Effector memory CD4-positive, alpha-beta T cell (primary cell): ENCODE measurements at places on chromosomes 2 and 18.
A peak's percentile ranks its signal among the peaks of the same experiment; 100 is the strongest.

GRCh38 chr2:189440644-189440946 lies 679 bp upstream of the WDR75 start:
- no peaks in the 10 kb centered on the region for H3K36me3 ChIP-seq
- H3K27me3 ChIP-seq, result no peaks in the 10 kb centered on the region
- H3K4me1 ChIP-seq, result peaks cover 7% of the 10 kb centered on the region
- peak overlapping the region; percentile 92 for H3K27ac ChIP-seq

GRCh38 chr18:45540125-45540524 lies 75.2 kb upstream of the SLC14A2 start:
- H3K4me3 ChIP-seq, result no peak overlapping the region
- no peak overlapping the region for H3K27ac ChIP-seq
- H3K36me3 ChIP-seq, result no peaks in the 10 kb centered on the region
- no peak for DNase-seq

DNA sequence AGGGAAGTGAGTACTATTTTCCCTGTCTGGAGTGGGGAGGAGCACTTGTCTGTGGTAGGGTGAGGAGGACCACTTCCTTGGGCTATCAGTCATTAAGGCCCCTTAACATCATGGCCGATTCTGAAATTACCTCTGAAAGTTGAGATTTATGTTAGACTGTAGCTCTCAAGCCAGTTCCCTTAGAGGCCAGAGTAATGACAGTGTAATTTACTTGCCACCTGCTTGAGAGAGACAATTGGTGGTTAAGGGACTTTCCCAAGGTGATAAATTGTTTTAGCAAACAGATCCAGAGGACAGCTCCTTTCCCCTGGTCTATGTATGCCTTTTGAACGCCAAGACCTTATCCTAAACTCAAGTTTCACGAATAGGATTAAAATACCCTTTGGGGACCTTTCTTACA lies 56.1 kb downstream of the NEDD4L start:
- no peak for DNase-seq
- no peaks in the 10 kb centered on the region for H3K4me1 ChIP-seq
- no peak overlapping the region for H3K4me3 ChIP-seq
- H3K27me3 ChIP-seq, result no peaks in the 10 kb centered on the region
- no peaks in the 10 kb centered on the region for H3K36me3 ChIP-seq

DNA sequence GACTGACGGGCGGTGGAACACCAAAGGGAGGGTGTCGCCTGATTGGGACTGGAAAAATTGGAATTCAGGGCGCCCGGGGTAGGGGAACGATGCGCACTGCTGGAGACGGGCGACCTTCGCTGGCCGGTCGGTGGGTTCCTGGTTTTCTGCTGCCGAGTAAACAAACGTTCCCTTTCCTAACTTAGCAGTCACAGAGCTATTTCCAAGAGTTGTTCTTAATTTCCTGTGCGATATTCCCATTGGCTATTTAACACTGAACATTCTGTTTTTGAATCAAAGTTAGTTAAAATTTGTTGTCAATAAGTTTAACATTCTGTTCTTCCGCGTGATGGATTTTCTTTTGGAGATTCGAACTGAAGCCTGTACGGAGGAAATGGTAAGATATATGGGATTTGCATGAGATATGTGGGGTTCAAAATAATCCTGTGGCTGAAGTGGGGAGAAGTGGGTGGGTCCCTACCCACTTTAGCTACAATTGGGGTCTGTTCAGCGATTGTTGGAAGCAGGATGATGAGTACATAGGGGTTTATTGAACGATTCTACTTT lies 862 bp downstream of the C18orf54 start:
- H3K4me1 ChIP-seq, result no peaks in the 10 kb centered on the region
- peak overlapping the region; percentile 59 for H3K27ac ChIP-seq
- DNase-seq, result no peak
- H3K27me3 ChIP-seq, result no peaks in the 10 kb centered on the region
- H3K36me3 ChIP-seq, result no peaks in the 10 kb centered on the region

GRCh38 chr2:176567361-176567760 lies 298.1 kb downstream of the MTX2 start:
- no peak overlapping the region for H3K4me3 ChIP-seq
- no peak overlapping the region for H3K27ac ChIP-seq
- no peaks in the 10 kb centered on the region for H3K4me1 ChIP-seq
- H3K27me3 ChIP-seq, result no peaks in the 10 kb centered on the region

GRCh38 chr2:31957354-31958139 lies 53.3 kb downstream of the MEMO1 start:
- H3K27ac ChIP-seq, result no peak overlapping the region
- H3K36me3 ChIP-seq, result no peaks in the 10 kb centered on the region
- no peak for DNase-seq
- H3K4me1 ChIP-seq, result peaks cover 9% of the 10 kb centered on the region
- H3K27me3 ChIP-seq, result no peaks in the 10 kb centered on the region
- no peak overlapping the region for H3K4me3 ChIP-seq

DNA sequence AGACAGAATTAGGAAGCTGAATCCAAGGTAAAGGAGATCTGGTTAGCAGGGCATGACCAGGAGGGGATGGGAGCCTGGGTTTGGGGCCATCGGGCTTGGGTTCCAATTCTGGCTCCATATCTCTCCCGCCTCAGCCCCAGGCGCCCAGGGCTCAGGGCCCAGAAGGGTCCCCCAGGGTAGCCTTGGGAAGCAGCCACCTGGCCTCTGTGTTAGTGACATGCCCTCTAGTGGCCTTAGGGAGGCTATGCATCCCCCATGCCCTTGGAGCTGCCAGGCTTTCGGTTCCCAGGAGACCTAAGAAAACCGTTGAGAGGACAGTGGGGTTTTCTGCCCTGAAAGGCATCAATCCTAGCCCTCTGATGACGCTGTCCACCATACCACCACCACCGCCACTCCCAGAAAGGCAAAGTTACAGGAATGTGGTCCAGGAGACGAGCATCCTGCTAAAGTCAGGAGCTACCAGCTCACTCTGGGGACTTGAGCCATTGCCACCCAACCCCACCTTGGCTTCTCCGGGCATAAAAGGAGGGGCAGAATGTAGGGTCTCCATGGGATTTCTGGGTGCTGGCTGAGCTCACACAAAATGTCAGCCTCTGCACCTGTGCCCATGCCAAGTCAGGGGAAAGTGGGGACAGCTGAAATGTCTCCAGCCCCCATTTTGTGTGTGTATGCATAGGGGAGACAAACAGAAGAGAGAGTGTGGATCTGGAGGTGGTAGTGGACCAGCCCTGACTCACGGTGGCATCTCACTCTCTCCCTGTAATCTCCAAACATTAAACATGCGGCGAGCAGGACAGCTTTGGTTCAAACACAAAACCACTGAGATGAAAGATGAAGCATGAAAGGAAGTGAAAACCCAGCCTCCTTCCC lies 56.5 kb downstream of the EMX1 start:
- no peak overlapping the region for H3K4me3 ChIP-seq
- no peak overlapping the region for H3K27ac ChIP-seq
- H3K4me1 ChIP-seq, result no peaks in the 10 kb centered on the region
- no peak for DNase-seq
- H3K36me3 ChIP-seq, result no peaks in the 10 kb centered on the region
- no peaks in the 10 kb centered on the region for H3K27me3 ChIP-seq

DNA sequence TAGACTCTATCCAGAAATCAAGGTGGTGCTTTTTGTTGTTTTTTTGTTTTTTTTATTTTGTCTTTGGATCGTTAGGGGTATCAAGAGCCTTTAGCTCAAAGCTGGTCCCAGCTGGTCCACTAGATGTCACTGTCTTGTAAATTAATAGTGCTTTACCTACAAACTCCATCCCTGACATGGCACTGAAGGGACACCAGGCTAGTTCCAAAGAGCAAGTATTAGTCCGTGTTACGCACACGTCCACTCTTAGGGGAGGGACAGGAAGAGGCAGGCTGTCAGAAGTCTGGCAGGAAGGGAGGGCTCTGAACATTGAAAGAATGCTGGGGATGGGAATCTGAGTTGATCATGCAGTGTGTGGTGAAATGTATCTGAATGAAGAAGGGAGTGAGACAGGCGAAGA lies 85.9 kb upstream of the CCBE1 start:
- DNase-seq, result no peak
- no peaks in the 10 kb centered on the region for H3K4me1 ChIP-seq
- no peak overlapping the region for H3K27ac ChIP-seq
- H3K36me3 ChIP-seq, result no peaks in the 10 kb centered on the region
- H3K4me3 ChIP-seq, result no peak overlapping the region

- DNase-seq, result no peak
- H3K27me3 ChIP-seq, result no peaks in the 10 kb centered on the region
- no peak overlapping the region for H3K27ac ChIP-seq
- no peaks in the 10 kb centered on the region for H3K36me3 ChIP-seq
Observed at GRCh38 chr2:151111599-151112278, 149.9 kb downstream of the RBM43 start.

DNA sequence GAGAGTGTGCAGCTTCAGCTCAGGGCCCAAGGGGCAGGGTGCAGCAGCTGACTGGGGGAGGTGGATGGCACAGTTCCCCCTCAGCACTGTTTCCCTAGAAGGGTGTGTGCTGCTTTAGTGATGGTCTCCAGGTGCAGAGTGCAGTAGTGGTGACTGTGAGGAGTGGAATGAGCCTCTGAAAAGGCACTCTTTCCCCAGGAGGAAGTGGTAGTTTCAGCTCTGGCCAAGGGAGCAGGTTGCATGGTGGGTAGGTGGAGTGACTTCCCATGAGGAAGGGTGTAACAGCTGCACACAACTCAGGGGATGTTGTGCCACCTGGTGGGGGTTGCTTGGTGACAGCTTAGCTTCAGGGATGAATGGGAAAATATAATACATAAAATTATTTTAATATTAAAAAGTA lies 251.5 kb upstream of the NXPH2 start:
- no peak for DNase-seq
- no peak overlapping the region for H3K4me3 ChIP-seq
- H3K27ac ChIP-seq, result no peak overlapping the region
- H3K36me3 ChIP-seq, result no peaks in the 10 kb centered on the region
- H3K27me3 ChIP-seq, result no peaks in the 10 kb centered on the region

- no peak overlapping the region for H3K4me3 ChIP-seq
- H3K27me3 ChIP-seq, result no peaks in the 10 kb centered on the region
- H3K36me3 ChIP-seq, result no peaks in the 10 kb centered on the region
- DNase-seq, result no peak
- no peak overlapping the region for H3K27ac ChIP-seq
Observed at GRCh38 chr2:70850925-70851324, 15.3 kb upstream of the CD207 start.

GRCh38 chr2:207157162-207157481 lies 8.6 kb downstream of the KLF7 start:
- no peak overlapping the region for H3K4me3 ChIP-seq
- H3K36me3 ChIP-seq, result no peaks in the 10 kb centered on the region
- H3K4me1 ChIP-seq, result peaks cover 22% of the 10 kb centered on the region
- DNase-seq, result no peak

GRCh38 chr2:181036445-181036844 lies 56.0 kb downstream of the UBE2E3 start:
- no peak for DNase-seq
- no peak overlapping the region for H3K27ac ChIP-seq
- no peaks in the 10 kb centered on the region for H3K27me3 ChIP-seq
- H3K36me3 ChIP-seq, result no peaks in the 10 kb centered on the region

DNA sequence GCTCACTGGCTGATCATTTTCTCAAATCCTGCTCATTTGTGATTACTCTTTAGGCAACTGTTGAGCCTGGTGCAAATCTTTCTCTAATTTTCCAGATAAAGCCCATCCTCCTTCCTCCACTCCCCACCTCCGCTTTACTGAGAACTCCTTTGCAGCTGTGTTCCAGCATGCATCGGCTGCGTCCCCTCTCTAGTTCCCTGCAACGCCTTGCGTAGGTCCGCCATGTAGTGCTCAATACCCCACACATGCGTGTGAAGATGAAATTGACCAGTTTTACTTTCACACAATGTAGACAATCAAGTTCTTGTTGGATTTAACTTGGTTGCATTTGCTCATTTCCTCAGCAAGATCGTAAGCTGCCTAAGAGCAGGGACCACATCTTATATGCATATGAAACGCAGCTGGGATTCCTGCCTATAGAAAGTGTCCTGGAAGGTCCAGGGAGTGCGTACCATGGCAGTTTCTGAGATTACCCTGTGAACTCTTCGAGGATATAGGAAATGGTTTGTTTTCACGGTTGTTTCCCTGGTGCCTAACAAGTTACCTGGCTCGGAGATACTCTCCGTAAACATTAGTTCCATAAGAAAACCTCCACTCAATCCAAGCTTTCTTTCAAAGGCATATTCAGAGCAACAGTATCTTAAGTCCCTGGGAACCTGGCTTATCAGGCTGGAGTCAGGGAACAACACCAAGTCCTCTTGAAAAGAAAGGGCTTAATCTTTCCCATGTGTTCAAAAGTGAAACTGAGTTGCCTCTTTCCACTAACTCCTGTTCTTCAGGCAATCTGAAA lies 766.4 kb upstream of the ID2 start:
- no peaks in the 10 kb centered on the region for H3K27me3 ChIP-seq
- H3K4me3 ChIP-seq, result no peak overlapping the region
- no peaks in the 10 kb centered on the region for H3K36me3 ChIP-seq
- DNase-seq, result no peak

- H3K27ac ChIP-seq, result no peak overlapping the region
- no peaks in the 10 kb centered on the region for H3K36me3 ChIP-seq
- no peak overlapping the region for H3K4me3 ChIP-seq
- DNase-seq, result peak; percentile 30
- peaks cover 7% of the 10 kb centered on the region for H3K4me1 ChIP-seq
Observed at GRCh38 chr2:234135750-234136221, 85.3 kb downstream of the SPP2 start.

DNA sequence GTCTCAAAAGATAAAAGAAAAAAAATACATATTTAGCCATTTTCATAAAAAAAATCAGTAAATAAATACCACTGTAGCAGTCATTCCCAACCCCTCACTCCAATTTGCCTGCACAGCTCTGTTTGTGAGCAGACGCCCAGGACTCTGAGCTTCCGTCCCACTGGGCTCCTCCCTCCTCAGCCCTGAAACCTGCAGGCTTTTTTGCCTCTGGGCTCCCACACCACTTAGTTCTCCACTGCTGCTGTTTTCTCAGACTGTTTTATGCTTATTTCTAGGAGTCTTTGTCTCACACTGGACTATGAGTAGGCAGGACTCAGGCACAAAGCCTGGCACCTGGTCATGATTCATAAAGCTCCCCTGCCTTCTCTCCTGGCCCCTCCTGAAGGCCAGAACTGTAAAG lies 6.1 kb upstream of the CXCR1 start:
- no peaks in the 10 kb centered on the region for H3K36me3 ChIP-seq
- peaks cover 4% of the 10 kb centered on the region for H3K4me1 ChIP-seq

DNA sequence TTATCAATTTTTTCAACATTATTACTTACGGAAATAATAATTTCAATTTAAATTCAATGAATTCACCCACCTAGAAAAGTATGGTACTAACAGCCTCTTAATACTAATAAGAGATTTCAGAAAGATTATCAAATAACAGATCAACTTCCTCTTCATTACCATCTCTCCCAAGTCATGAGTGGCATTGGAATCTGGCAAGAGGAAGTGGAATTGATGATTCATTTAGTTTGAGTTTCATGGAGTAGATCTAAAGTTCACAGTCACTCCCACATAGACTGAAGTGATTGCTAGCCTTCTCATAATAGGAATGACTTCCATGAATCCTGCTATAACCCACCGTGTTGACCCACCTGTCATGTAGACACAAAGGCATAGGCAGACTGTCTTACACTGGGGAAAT lies 77.7 kb upstream of the WDR75 start:
- H3K27me3 ChIP-seq, result no peaks in the 10 kb centered on the region
- H3K4me3 ChIP-seq, result no peak overlapping the region
- H3K36me3 ChIP-seq, result no peaks in the 10 kb centered on the region
- no peak overlapping the region for H3K27ac ChIP-seq
- no peaks in the 10 kb centered on the region for H3K4me1 ChIP-seq
- DNase-seq, result no peak
